Osteoblast (primary cell): ENCODE measurements at places on chromosomes 1 and 21. TPM values are rescaled to one million over a fixed set of nuclear protein-coding genes. Genes with fewer than 3 reads are reported as not detected.

NFASC gene
- total RNA-seq = 28.6 and 36.9 TPM in 2 replicates

NCMAP gene
- total RNA-seq = not detected in 2 replicates

HRNR gene
- not detected in 2 replicates for total RNA-seq

RAB3B gene
- total RNA-seq = 14.5 and 21.2 TPM in 2 replicates

SLC2A5 gene
- 11.2 and 22.4 TPM in 2 replicates for total RNA-seq

SYNJ1 gene
- 5.6 and 6.2 TPM in 2 replicates for total RNA-seq

MEX3A gene
- total RNA-seq = 0.88 and 1.1 TPM in 2 replicates

HJV gene
- total RNA-seq = not detected in 2 replicates

CDC7 gene
- total RNA-seq = 2.9 and 3.3 TPM in 2 replicates

ZMYND12 gene
- total RNA-seq = 0.88 and 3.3 TPM in 2 replicates
